ENCODE measurements at places on chromosomes 16 and 17.

DNA sequence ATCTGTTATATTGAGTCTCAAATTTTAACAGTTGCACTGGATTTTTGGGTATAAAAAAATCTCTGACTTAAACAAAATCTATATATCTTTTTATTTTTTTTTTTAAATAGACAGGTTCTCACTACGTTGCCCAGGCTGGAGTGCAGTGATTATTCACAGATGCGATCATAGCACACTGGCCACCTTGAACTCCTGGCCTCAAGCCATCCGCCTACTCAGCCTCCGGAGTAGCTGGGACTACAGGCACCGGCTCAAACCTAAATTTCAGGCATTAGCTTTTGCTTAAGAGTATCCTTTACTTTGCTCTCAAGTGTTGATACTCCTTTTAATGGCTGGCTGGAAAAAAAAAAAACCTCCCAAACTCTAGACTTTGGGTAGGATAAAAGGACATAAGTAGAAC is 61.6 kb downstream of the RPGRIP1L start:
- DNase-seq: no peak

DNA sequence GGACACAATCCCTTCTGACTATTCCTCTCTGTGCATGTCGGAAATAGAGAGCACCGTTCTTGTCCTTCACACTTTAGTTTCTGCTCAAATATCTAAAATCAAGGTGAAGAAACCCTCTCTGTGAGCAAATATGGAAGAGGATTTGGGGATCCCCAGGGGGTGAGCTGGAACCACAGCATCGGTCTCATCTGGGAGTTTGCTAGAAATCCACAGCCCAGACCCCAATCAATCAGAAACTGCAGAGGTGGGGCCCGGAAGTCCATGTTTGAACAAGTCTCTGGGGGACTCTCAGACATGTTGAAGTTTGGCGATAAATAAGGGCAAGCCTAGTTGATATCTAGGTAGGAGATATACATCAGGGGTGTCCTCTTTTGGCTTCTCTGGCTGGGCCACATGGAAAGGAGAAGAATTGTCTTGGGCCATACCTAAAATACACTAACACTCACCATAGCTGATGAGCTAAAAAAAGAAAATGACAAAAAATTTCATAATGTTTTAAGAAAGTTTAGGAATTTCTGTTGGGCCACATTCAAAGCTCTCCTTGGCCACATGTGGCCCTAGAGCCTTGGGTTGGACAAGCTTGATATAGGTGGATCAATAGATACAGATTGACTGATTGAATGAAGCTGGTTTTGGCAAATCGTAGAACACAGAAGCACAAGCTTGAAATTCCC is 168.0 kb upstream of the FOXF1 start:
- no peak for DNase-seq

DNA sequence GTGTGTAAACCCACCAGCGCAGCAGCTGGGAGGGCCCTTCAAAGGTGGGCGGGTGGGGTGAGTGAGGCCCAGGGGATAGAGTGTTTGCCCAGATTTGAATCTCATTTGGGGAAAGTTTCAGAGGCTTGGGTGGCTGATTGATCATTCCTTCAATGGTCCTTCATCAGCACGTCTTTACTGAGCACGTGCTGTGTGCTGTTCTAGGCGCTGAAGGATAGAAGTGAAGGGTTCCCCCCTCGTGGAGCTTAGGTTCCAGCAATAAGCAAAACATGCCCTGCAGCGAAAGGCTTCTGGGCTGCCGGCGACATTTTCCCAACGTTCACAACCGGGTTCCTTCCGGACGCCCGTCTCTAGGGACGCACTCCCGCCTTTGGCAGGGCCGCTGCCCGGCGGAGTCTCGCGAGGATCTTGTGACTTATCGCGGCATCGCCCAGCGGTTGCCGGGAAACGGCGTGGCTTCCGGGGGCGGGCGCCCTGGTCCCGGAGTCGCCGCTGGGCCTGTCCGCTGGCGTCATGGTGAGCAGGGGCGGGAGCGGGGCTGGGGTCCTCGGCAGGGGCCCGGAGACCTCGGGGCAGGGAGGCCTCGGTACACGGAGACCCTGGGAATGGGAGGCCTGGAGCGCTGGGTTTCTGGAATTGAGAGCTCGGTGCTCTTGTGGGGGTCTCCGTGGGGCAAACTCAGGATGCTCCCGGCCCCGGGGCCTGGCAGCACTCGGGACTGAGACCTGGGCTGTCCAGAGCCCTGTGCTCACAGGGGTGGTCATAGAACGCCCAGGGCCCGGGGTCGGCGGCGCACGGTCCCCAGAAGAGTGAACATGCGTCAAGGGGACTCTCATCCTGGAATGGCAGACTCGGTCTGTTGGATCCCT is 3.2 kb upstream of the DBNDD1 start:
- DNase-seq: no peak

- no peak for DNase-seq
Observed at GRCh38 chr17:46851029-46851741, at the start of gene WNT9B. Gene WNT9B (plus strand): TSS chr17:46851583. CDS start chr17:46851639, 56 bp downstream.

GRCh38 chr16:31118223-31119155 is 1.0 kb downstream of the KAT8 start:
- DNase-seq: no peak

- no peak for DNase-seq
Observed at GRCh38 chr16:74716355-74716754, 15.7 kb upstream of the MLKL start.

GRCh38 chr16:11582157-11582814 is 4.4 kb downstream of the LITAF start:
- DNase-seq: no peak

GRCh38 chr17:39011907-39012468 is 44.8 kb upstream of the FBXO47 start:
- DNase-seq: no peak

DNA sequence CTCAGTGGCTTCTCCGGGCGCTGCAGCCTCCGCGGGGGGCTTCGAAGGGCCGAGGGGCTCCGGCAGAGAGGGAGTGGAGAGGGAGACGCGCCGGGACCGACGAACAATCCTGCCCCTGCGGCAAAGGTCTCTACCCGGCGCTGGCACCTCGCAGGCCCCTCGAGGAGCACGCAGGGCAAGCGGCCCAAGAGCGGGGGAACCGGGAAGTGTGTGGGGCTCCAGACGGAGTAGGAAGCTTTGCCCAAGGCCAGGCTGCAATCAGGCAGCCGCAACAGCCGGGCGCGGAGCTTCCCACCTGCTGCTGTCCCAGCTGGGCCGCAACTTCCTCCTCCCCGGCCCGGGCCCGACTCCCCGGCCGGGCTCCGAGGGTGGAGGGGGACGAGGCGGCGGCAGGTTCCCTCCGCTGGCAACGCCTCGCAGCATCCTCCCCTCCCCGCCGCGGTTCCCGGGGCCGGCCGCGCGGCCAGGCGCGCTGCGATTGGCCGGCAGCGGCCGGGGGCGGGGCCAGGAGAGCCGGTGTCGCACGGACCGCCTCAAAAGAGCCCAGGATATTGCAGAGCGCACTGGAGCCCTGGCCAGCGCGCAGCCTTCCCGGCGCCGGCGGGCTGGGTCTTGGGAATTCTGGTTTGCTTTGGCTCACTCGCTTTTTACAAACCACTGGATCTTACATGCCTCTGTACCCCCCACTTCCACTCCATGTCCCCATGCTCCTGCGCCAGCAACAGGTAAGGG is at the start of gene KCNJ2:
KCNJ2 (plus strand) TSS at position 556 of the 732 bp plus-strand sequence. CDS start 5,508 bp downstream, outside the sequence.
- no peak for DNase-seq

- no peak for DNase-seq
Observed at GRCh38 chr16:8866118-8866883, 2.5 kb downstream of the CARHSP1 start.

- no peak for DNase-seq
Observed at GRCh38 chr16:78505544-78506366, 406.3 kb downstream of the WWOX start.

DNA sequence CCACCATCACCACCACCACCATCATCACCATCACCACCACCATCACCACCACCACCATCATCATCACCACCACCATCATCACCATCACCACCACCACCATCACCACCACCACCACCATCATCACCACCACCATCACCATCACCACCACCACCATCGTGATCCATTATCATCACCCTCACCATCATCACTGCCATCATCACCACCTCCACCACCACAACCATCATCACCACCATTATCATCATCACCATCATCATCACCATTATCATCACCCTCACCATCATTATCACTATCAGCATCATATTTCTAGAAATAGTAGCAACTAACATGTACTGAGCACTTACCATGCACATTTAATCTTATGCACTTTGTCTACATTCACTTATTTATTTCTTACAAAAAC is 94.9 kb downstream of the C16orf95 start:
- DNase-seq: no peak

DNA sequence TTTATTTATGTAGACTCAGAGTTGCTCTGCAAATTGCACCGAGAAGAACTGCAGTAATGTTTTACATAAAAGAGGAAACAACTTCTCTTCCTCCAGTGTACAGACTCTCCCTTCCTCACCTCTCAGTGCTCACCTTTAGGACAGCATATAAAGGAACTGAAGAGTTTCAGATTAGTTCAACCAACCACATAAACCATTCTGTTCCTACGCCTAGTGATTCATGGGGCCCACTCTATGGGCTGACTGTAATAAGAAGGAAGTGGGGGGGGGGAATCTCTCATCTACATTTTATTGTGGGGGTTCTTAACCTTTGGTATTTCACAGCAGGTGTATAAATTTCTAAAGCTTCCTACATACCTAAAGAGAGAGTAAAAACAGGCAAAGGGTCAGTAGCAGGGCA is 18.3 kb downstream of the ZSWIM7 start:
- DNase-seq: no peak

DNA sequence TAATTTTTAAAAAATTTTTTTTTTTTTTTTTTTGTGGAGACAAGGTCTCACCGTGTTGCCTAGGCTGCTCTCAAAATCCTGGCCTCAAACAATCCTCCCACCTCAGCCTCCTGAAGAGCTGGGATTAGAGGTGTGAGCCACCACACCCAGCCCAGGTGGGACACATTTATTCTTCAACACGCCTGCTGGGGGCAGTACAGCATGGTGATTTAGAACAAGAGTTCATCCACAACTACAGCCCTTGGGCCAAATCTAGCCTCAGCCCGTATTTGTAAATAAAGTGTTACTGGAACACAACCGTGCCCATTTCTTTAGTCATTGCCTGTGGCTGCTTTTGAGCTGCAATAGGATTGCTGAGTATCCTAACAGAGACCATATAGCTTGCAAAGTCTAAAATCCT is 92.8 kb downstream of the KATNIP start:
- no peak for DNase-seq

GRCh38 chr17:79992649-79993389 is 42.9 kb downstream of the TBC1D16 start:
- no peak for DNase-seq

DNA sequence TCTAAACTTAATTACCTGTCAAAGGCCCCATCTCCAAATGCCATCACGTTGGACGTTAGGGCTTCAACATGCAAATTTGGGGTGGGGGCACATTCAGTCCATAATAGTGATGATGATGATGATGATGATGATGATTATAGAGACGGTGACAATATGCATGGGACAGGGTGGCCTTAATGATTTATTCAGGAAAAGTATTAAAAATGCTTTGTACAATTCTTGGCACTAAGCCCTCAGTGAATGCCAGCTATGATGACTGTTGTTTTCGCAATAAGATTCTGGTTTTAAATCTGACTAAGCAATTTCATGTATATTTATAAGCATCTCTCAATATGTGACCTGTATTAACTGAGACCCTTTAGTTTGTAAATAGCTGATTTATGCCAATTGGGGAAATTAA is 106.3 kb downstream of the C16orf95 start:
- no peak for DNase-seq

- DNase-seq: no peak
Observed at GRCh38 chr16:49947907-49948678, 76.9 kb upstream of the CNEP1R1 start.

- DNase-seq: no peak
Observed at GRCh38 chr16:48246066-48246465, 1.3 kb downstream of the ABCC11 start.

DNA sequence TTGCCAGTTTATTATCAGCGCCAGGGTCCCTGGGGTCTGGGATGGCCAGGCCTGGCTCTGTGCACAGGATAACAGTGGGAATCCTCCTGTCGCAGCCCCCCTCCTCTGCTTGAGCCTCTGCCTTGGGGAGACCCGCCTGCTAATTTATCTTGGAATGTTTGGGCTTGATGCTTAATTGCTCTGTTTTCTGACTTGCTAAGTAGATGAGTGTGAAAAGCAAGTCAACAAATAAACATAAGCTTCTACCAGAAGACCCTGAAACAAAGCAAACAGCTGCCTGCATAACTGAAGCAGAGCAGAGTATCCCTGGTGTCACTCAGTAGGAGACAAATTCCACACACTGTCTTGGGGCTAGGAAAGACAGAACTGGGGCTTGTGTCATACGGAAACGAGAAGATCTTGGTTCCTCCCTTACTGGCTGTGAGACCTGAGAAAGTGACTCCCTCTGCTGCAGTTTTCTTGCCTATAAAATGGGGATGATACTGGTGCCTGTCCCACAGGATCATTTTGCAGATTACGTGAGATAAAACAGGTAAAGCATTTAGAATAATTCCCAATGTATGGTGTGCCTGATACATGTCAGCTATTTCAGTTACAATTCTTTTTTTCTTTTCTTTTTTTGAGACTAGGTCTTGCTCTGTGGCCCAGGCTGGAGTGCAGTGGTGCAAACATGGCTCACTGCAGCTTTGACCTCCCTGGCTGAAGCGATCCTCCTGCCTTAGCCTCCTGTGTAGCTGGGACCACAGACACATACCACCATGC is 44.8 kb upstream of the IRX3 start:
- DNase-seq: no peak

- DNase-seq: no peak
Observed at GRCh38 chr17:8121681-8122421, 2.1 kb downstream of the HES7 start.

DNA sequence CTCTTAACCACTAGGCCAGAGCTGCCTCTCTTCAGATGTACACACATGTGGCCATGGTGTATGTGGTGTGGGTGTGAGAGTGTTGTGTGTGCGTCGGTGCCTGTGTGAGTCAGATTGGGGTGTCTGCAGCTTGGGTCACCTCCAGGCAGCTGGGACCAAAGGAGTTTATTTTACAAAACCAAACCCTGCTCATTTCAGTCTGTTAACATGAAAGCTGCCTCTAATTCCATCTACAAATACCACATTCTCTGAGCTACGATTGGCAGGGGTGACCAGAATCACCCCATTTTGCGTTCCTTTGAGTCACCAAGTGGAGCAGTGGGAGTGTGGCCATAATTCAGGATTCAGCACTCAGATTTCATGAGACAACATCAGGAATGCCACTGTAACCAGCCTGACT is 105.3 kb downstream of the IRX5 start:
- DNase-seq: no peak

GRCh38 chr17:8412089-8412488 is 14.5 kb upstream of the RNF222 start:
- no peak for DNase-seq
